NCI-H524 treated with DMSO at 0.1 percent for 48 hours (cell line): ENCODE measurements at places on chromosomes 7 and 10.

GRCh38 chr7:133575726-133576440 lies 323.0 kb downstream of the EXOC4 start:
- DNase-seq, result peak; percentile 92

GRCh38 chr10:2130705-2131305 lies 393.5 kb upstream of the ADARB2 start:
- DNase-seq, result no peak

- no peak for DNase-seq
Measured at GRCh38 chr7:154804449-154804848, 198.5 kb downstream of the PAXIP1 start.

GRCh38 chr7:134747326-134747725 lies 32.1 kb upstream of the CALD1 start:
- DNase-seq, result no peak

- DNase-seq, result no peak
Measured at GRCh38 chr7:3283130-3283704, 17.8 kb upstream of the SDK1 start.

GRCh38 chr7:87759501-87759900 lies 116.7 kb downstream of the SLC25A40 start:
- DNase-seq, result no peak

DNA sequence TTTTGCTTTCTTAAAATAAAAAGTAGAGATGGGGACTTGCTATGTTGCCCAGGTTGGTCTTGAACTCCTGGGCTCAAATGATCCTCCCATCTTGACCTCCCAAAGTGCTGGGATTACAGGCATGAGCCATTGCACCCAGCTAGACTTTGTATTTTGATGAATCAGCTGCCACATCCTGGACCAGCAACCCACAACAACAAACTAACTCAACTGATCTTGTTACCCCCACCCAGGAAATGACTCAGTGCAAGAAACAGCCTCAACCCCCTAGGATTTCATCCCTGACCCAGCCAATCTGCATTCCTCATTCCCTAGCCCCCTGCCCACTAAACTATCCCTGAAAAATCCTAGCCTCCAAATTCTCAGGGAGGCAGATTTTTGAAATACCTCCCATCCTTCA lies 123.8 kb downstream of the IPMK start:
- DNase-seq, result no peak

DNA sequence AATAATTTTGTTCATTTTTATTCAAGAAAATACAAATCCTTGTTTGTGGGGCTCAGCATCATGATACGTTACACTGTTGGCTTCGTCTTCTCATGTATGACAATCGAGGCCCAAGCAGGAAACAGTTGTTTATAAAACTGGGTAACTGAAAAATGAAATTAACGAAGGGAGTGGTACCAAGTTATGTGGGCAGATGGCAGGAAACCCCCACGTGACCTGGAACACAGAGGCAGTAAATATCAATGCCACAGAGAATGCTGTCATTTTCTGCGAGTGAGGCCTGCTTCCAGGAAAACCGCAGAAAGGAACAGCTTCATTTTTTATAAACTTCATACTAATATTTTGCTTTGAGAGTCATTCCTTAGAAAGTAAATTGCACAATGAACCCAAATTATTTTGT lies 201.0 kb upstream of the ADARB2 start:
- no peak for DNase-seq

- no peak for DNase-seq
Measured at GRCh38 chr10:43376828-43377423, 5.5 kb downstream of the FXYD4 start.

DNA sequence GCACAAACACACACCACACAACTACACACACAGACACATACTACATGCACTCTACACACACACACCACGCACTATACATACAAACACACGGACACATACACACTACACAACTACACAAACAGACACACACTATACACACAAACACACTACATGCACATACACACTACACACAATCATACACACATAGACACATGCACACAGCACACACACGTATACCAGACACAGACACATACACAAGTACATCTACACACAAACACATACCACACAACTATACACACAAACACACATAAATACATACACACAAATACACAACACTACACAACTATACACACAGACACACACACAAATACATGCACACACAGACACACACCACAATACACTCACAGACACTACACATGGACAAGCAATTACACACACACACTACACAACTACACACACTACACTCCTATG lies 4.6 kb downstream of the GPR15LG start:
- no peak for DNase-seq

DNA sequence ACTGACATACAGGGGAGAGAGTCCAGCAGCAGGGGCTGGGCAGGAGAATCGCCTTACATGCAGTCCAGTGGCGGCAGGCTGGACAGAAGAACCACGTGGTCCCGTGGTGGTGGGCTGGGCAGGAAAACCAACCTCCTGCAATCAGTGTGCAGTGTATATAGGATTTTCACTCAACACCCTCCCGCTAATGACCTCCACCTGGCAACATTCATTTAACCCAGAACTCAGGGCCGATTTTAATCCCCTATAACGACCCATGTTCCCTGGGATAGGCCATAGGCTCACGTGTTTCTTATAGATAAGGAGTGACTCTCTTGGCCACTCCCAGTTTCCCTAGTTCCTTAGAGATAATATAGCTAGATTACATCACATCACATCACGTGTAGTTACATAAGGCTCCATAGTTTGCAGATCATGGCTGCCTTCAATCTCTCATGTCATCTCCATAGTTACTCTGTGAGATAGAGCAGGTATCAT lies 19.4 kb downstream of the MTURN start:
- no peak for DNase-seq

GRCh38 chr7:111074748-111075146 lies 16.2 kb upstream of the LRRN3 start:
- no peak for DNase-seq

GRCh38 chr10:5500910-5501309 lies 1.5 kb upstream of the CALML5 start:
- no peak for DNase-seq

- DNase-seq, result no peak
Measured at GRCh38 chr7:94409200-94409948, 14.7 kb downstream of the COL1A2 start.

DNA sequence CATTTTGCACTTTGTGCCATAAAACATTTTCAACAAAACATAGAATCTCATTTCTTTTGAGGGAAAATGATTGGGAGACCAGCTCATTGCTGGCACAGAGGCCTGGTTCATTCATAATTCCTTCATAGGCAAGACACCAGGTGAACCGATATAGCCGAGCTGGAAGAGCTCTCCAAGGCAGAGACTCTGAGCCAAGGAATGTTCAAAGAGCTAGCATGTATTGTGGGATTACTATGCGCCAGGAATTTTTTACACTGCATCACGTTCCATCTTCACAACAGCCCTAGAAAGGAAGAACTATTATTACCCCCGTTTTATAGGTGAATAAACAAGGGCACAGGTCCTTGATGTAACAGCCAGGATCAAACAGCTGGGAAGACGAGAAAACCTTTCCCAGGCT lies 2.1 kb upstream of the IL6 start:
- DNase-seq, result no peak

DNA sequence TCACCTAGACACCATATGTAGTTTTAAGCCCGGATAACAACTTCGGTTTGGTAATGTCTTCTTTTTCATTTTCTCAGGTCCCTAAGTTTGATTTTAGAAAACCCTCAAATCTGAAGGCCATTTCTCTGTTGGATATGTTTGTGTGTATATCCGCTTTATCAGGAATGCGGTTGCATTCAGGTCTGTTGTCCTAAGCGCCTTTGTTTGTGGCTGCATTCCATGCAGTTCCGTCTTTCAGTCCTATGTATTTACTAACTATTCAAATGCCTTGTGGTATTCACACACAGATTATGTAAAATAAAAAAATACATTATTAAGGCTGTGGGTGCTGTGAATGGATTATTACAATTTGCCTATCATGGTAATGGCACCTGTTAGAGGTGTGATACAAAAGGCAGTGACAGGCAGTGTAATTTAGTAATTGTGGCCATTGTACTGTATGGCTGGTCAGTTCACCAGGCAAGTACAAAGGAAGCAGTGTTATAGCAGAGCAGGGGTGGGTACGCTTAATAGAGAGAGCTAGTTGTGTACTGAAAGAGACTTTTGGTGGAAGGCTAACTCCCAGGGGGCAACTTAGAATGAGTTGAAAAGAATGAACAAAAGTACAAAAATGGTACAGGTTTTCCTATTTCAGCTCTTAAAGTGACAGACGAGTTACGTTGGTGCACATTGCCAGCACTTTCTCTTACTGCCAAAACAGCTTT lies 136.4 kb downstream of the VTI1A start:
- no peak for DNase-seq

GRCh38 chr10:90642136-90642535 lies 215.7 kb downstream of the HTR7 start:
- no peak for DNase-seq

DNA sequence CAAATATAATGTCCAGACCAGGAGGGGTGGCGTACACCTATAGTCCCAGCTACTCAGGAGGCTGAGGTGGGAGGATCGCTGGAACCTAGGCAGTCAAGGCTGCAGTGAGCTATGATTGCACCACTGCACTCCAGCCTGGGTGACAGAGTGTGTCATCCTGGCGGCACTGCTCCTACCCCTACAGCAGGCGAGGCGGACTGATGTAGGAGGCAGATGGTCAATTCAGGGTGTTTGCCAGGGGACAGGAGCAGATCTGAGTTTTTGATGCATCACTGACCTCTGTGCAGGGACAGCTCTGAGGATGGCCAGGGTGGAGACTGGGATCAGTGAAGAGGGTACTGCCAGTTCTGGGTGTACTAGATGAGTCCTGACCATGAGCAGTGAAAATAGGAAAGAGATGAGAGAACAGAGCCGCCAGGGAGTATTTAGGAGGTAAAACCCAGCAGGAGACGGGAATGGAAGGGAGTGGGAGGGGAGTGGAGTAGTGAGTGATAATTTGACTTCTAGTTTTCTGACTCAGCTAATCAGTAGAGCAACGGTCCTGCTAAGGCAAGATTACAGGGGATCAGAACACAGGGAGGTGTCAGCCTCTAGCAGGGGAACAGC lies 75.3 kb downstream of the HIP1 start:
- DNase-seq, result no peak

DNA sequence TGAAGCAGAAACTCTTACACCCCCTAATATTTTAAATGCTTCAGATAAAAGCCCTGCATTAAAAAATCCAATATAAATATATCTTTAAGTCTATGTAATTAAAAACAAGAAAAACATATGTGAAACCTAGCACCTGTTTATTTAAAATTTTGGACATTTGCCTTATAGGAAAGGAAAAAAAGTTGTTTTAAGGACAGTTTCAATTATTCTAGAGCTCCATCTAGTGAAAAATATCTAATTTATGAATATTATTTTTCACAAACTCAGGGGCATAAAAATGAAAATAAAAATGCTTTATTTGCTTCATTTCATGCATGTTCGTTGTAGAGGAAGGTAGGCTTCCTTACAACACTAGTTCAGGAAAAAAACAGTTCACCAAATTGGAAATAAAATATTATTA lies 26.1 kb downstream of the ENKUR start:
- no peak for DNase-seq

- DNase-seq, result no peak
Measured at GRCh38 chr10:97095701-97096260, 90.0 kb downstream of the SLIT1 start.

DNA sequence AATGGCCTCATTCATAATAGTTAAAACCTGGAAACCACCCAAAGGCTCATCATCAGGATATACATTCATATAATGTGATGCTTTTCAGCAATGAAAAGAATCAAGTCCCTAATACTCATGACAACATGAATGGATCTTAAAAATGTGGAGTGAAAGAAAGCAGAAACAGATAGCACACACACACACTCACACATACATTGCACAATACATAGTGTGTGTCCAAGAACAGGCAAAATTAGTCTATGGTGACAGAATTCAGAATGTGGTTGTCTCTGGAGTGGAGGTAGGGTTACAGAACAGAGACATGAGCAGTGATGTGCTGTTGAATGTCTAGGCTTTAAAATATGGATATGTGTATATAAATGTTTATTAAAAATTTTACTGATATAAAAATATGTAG lies 419.9 kb upstream of the PCDH15 start:
- DNase-seq, result no peak

- DNase-seq, result no peak
Measured at GRCh38 chr7:22302193-22302592, 54.8 kb downstream of the RAPGEF5 start.

GRCh38 chr7:100613412-100614175 lies 1.3 kb downstream of the MOSPD3 start:
- DNase-seq, result no peak

GRCh38 chr10:125878957-125879835 lies 1.9 kb downstream of the DHX32 start:
- no peak for DNase-seq

GRCh38 chr7:107387573-107388219 lies 82.2 kb upstream of the GPR22 start:
- no peak for DNase-seq

- no peak for DNase-seq
Measured at GRCh38 chr7:149773446-149774236, at the start of gene ZNF467. ZNF467 (minus strand) TSS chr7:149773588; CDS start chr7:149771032, 2,556 bp downstream.

DNA sequence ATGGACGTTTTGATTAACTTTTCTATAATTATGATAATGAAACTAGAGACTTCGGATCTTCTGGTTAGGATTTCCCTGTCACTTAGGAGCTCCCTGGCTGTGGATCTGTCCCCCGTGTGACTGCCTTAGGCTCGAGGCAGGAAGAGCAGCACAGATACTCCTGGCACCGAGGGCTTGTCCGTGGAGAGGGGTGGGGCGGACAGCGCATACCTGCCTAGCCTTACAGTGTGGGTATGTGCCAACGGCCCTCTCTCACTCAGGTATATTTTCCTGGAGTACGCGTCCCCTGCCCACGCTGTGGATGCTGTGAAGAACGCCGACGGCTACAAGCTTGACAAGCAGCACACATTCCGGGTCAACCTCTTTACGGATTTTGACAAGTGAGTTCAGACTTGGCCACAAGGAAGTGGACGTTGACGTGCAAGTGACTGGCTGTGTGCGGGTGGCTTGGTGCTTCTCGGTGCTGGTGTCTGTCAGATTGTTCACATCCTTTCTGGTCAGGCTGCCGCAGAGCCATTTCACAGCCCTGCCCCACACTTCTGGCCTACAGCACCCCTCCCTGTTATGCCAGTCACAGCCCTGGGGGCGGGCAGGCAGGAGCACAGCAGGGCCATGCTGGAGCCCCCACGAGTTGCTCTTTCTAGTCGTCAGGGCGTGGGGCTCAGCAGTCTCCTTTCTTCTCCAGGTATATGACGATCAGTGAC lies 7.9 kb downstream of the EIF3B start:
- no peak for DNase-seq

DNA sequence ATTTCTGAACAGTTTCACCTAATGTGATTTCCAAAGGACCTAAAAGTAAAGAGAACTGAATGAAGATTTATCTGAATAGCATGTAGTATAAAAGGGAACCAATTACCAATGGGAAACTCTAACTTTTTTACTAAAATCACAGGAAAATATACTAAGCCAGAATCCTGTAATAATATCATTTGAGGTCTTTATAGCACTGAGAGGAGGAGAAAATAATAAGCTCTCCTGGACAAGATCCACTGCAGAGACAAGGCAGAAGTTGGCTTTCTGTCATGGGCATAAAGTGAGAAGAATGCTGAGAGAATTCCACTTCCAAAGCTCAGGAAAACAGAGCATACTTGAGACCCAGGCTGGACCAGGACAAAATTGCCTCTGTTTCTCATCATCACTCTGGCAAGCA lies 1131.4 kb downstream of the SORCS1 start:
- DNase-seq, result no peak
